Psoas muscle (tissue), 8 donors: ENCODE measurements at places on chromosomes 2 and 18.

GRCh38 chr18:61972389-61973264 is 79.8 kb upstream of the RNF152 start:
- no peak for DNase-seq

DNA sequence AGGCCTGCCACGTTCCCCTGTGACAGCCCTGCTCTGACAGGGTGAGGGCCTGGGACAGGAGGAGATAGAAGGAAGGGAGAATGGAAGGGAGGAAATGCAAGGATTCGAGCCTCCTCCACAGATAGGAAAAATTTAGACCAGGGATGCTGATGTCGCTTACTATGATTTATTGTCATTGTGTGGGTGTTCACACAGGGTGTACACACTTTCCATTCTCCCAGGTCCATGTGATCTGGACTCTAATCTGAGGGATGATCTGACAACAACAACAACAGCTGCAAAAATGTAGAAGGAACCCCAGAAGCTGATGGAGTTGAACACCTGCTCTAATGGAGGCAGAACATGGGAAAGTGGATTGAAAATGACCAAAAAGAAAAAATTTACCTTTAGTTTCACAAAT is 231.7 kb upstream of the TNP1 start:
- DNase-seq = no peak

DNA sequence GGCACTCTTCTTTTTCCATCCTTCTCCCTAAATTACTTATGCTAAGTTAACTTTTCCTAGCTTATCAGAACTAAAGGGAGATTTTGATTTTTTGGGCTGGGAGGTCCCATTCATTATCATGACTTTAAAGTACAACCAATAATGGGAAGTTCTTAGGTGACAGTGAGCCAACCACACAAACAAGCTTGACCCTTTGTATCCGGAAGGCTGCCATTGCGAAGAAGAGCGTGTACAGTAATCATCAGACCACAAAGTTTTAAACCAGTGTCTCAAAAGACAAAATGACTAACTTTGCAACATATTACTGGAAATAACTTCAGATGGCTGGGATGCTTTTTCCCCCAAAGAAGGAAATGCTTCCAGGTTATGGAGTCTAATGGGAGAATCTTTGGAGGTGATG is 298.1 kb downstream of the TGIF1 start:
- DNase-seq = no peak

GRCh38 chr2:188787021-188787657 is 187.0 kb upstream of the COL3A1 start:
- DNase-seq = no peak

DNA sequence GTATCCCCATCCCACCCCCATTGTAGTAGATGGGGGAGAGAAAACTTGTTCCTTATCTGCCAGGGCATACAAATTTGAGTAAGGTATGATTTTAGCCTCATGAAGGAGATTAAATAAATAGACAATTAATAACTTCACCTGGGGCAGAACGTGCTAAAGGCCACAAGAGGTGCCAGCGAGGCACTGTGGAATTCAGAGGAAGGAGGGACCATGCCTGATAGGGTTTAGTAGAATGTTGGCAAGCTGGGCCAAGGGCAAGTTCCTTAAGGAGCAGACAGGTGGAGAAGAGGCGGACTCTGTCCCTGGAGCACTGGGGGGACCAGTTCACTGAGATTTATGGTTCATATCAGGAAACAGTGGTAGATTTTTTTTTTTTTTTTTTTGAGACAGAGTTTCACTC is 22.5 kb downstream of the STAMBP start:
- no peak for DNase-seq

DNA sequence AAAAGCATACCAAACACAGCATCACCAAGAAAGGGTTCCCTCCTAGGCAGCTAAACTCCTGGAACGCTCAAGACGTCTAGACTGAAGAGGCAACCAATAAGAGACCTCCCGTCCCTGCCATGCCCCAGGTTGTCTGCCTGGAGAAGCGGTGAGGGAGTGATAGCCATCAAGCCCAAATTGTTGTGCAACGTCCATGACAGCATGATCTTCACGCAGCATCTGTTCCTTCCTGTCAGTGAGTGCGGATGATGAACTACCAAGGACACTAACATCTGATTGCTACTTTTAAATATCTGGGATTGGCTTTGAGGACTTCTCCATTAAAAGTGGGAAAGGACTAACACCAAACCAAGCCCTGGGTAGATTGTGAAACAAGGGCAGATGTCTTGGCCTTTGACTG is 149.7 kb downstream of the TXNL1 start:
- DNase-seq = no peak

GRCh38 chr2:175981551-175981950 is 20.5 kb downstream of the LNPK start:
- no peak for DNase-seq

DNA sequence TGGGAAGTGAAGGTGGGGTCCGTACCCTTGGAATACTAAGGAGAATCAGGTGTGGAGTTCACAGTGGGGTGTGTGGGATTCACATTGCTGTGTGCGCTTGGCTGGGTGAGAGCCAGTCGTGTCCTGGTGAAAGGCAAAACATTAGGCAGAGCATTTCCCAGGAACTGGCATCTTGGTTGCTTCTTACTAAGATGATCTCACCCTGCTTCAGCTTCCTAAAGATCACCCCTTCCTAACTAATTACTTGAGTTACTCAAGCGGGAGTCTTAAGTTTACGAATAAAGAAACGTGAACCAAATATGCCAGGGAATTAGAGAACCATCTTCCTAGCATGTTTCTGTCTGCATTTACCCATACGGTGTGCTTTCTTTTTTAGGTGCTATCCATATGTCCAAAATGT is 122.9 kb downstream of the NCK2 start:
- DNase-seq = no peak

GRCh38 chr2:171158036-171158789 is 2.5 kb downstream of the TLK1 start:
- no peak for DNase-seq

DNA sequence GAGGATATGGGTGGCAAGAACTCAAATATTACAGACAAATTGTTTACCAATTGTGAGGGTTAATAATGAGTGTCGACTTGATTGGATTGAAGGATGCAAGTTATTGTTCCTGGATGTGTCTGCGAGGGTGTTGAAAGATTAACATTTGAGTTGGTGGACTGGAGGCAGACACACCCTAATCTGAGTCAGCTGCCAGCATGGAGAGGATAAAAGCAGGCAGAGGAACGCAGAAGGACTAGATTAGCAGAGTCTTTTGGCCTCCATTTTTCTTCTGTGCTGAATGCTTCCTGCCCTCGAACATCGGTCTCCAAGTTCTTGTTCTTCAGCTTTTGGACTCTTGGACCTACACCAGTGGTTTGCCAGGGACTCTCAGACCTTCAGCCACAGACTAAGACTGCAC is 1503.7 kb downstream of the LRP1B start:
- no peak for DNase-seq

DNA sequence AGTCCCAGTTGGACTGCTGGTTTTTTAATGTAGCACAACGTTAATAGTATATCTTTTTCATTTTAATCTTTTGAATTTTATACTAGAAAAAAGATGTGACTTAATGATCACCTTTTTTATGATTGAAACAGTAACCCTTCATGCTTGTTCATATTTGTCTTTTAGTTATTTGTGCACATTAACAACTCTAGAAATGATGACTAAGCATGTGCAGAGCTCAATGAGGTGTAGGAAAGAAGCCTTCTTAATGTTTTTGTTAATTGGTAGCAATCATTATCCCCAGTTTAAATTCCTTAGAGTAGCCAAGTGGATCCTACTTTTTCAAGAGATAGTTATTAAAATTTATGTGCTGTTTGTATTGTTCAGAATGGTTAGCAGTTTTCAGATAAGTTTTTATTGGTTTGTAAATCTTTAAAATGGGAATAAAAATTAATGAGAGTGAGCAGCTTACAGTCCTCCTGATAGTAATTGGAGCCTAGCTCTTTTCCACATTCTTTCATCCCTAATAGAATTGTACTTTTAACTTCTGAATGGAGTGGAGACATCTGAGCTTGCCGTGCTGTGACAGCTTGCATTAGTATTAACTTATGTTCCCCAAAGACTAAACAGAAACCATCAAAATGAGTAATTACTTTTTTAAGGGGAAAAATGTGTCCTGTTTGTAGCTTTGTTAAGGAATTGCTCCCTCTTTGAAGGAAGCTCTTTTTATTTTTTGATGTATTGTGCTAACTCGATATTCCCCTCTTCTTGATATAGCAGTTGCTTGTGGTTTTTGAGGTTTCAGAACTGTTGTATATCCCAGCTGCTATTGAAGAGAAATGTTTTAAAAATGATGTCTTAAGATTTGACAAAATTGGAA is 17.3 kb downstream of the PIK3C3 start:
- no peak for DNase-seq

GRCh38 chr2:36731941-36732672 is 35.6 kb downstream of the VIT start:
- DNase-seq = no peak

- DNase-seq = no peak
These were observed 7.8 kb downstream of the PTMA start for GRCh38 chr2:231715988-231716616.
